ENCODE measurements at places on chromosomes 16 and 17.

- DNase-seq = no peak
Observed at GRCh38 chr17:82884970-82885353, 45.1 kb upstream of the ZNF750 start.

GRCh38 chr17:17156107-17156506 is 50.0 kb downstream of the PLD6 start:
- DNase-seq = no peak

- no peak for DNase-seq
Observed at GRCh38 chr17:71764505-71764904, 356.3 kb upstream of the SOX9 start.

GRCh38 chr16:81553080-81553813 is 108.6 kb downstream of the CMIP start:
- no peak for DNase-seq

GRCh38 chr17:3845291-3845620 is 790 bp downstream of the NCBP3 start:
- no peak for DNase-seq

- DNase-seq = no peak
Observed at GRCh38 chr17:1969712-1970111, 55.4 kb downstream of the RTN4RL1 start.

DNA sequence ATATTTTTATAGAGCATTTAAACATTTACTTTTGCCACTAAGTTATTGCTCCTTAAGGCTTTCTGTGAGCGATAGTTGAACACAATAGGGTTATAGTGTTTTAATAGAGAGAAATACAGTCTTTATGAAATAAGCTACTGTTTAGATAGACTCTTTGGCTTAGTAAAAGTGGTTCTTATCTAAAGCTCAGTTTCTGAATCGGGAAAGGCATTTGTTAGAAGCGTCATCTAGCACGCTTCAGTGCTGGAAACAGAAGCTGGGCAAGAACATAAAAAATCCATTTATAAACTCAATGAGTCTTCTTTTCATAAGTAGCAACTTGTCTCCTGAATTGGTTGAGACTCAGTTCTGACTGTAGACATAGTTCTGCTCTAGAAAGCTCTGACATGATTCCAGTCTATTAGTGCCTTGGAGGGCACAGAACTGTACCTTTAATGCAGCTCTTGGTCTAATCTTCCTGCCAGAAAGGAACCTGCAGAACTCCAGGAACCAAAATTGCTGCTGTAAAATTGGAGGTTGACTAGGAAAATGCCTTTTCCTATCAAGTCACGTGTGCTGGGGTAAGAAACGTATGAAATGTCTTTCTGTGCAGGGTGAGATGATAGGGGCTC is 55.4 kb upstream of the DNAJA2 start:
- DNase-seq = no peak

DNA sequence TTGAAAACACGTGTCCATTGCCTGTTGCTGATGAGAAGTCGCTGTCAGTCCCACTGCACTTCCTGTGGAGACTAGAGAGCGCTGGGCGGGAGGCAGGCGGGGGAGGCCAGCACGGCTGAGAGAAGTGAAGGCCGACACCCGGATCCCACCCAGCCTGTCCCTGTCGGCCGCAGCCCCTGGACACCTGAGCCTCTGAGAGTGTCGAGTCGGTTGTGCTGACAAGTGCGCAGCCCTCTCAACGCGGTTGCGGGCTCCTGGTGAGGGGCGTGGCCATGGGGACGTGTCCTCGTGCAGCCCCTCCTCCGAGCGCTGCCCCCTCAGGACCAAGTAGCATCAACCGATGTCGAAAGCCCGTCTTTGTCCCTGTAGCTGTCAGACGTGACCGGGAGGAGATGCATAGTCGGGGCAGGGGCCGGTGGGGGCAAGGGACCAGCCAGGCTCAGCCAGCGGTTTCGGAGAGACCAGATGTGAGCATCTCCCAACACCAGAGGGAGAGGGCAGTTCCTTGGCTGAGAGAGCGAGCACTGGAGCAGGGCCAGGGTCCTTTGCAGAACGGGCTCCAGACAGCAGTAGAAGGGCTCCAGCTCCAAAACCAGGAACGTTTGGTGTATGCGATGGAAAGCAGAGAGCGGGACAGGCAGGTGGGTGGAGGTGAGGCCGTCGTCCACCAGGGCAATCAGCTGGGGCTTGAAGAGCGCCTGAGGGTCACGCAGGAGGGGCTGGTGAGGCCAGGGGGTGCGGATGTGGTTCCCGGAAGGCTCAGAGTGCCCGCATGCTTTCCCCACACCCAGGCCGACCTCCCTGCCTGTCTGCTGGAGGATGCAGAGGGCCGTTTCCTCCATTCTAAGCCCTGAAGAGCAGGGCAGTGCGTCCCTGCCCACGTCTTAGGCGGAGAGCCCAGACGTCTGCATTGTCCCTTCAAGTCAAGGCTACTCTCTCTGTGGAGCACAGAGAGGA is 43.3 kb upstream of the CHMP6 start:
- no peak for DNase-seq

DNA sequence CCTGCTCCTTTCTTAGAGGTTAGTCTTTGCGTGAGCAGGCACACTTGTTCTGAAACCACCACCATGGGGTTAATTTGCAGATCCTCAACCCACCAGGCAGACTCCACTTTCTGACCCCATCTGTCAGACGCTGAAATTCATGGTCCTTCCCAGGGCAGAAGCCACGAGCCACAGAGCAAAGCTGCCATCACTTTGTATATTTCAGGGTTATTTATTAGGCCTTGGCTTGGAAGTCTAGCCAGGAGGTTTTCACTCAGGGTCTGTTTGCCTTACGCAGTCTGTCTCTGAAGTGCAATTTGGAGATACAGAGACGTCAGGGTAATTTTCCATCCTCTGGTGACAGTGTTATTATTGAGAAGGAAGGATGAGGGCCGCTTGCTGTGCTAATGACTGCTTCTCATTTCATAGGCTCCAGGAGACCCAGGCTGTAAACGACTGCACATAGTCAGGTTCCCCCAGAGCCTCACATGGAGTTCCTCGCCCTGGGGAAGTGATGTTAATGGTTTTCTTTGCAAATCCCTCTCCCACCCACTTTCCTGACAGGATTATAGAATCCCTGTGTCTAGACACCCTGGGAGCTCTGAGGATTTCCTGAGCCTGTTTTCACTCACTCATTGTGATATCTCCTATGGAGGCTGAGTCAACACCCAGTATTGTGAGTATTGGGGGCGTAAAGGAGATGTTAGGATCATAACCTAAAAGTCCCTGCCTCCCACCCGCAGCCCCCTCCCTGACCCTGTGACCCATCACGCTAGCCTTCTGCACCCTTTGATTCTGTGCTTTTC is 269.0 kb downstream of the ABCC12 start:
- no peak for DNase-seq

DNA sequence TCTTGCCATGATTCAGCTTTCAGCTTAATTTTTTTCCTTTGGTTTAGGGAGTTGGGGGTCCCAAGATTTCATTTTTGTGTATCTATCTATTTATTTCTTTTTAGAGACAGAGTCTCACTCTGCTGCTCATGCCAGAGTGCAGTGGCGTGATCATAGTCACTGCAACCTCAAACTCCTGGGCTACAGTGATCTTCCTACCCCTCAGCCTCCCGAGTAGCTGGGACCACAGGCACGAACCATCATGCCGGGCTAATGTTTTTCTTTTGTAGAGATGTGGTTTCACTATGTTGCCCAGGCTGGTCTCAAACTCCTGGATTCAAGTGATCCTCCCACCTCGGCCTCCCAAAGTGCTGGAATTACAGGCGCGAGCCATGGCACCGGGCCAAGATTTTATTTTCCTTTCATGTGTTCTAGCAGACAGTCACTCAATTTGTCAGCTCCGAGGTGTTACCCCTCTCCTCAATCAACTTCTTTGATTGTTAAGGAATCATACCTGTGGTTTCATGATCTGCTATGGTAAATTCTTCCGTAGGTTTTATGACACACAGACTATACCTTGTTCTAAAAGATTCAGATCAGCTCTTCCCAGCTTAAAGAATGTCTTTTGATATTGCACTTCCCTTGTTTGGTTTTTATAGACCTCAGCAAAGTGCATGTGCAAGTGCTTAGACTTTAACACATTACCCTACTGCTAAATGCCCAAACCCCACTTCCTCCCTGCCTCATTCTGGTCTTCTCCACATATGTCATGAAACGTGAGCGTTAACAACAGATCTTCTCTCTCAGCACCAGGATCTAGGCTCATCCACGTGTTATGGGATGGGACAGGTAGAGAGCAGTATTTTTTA is 13.0 kb downstream of the UNC45B start:
- no peak for DNase-seq
